ENCODE measurements at places on chromosomes 7 and 10.

GRCh38 chr10:121774813-121775212, 153.0 kb downstream of the ATE1 start:
- no peak for DNase-seq

DNA sequence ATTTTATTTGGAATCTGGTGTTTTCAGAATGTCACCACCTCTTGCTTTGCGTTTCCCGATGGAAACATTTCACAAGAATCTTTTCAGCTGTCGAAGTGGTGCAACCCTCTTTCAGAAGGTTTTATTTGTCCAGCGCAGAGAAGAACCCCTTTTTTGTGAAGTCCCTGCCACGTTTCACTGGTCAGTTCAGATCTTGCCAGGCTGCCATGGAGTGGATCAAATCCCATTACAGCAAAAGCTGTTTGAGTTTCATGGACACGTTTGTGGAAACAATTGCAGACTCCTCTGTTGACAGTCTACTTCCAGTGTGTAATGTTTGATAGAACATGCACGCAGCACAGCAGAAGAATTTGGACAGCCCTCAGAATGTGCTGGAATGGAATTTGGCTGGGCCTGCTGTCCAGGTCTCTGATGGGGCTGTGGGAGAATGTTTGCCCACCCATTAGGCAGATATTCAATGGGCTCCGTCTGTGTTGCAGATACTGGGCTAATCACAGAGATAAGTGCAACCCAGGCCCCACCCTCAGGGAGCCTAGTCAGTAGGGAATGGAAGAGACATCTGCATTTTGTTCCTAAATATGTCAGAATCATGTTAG, 143.2 kb downstream of the GRK5 start:
- DNase-seq: no peak

DNA sequence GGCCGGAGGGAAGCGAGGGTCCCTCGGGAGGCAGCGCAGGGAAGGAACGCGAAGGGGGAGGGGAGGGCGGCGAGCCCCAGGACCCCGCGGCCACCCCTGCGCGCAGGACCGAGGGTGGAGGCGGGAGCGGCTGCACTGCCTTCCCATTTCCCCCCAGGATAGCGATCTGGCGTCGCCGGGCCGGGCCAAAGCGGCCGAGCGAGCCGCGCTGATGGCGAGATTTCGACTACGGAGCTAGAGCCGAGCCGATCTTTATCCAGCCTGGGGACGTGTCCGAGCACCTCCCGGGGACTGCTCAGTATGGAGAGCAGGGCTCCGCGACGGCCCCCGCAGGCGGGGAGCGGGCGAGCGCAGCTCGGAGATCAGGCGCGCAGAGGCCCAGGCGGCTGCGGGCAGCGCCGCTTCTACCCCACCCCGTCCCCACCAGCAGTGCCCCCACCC, 590 bp upstream of the CRTAC1 start:
- DNase-seq: no peak

GRCh38 chr10:52258799-52259425, 55.2 kb upstream of the DKK1 start:
- DNase-seq: no peak

- DNase-seq: no peak
Measured at GRCh38 chr7:38335128-38335491, 61.7 kb upstream of the TARP start.

- DNase-seq: no peak
Measured at GRCh38 chr10:113035732-113036312, 85.8 kb downstream of the TCF7L2 start.

DNA sequence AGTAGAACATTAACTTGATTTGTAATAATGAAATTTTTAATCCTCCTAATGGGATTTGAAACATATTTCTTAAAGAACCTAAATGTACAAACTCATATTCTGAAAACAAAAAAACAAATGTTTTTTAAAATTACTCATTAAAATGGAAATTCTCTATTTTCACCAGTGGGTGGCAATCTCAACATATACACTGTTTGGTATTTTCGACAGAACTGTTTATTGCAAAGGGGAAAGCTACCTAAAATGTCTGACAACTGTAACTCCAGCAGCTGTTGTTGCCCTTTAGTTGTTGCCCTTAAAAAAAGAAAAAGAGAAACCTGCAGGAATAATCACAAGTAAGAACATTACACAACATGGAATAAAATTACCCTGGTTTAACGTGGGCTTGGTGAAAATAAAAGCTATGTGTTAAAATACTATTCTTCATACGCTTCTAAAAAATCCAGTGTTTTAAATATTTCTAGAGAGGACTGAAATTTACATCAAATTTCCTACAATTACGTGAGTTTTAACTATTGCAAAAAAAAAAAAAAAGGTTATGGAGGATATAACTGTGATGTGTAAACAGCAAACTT, 54.5 kb downstream of the COL1A2 start:
- DNase-seq: no peak

GRCh38 chr7:43768201-43768886, 9.9 kb downstream of the BLVRA start:
- DNase-seq: no peak

GRCh38 chr10:9302140-9302746, 1247.8 kb downstream of the GATA3 start:
- no peak for DNase-seq

DNA sequence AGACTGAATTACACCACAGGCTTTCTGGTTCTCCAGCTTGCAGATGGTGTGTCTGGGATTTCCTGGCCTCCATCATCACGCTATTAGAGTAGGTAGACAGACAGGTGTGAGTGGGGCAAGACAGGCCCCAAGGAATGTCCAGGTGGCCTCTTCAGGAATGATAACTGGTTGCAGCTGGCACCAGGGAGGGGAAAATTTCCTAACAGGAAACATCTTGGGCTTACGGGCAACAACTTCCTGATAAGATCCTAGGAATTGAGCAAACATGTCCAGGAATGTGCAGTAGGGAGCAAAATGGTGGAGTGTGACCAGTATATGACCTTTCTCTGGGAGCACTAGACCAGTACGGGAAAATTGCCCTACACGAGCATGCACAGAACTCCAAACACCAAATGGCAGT, 11.3 kb downstream of the XRCC2 start:
- DNase-seq: no peak

- DNase-seq: no peak
Measured at GRCh38 chr10:43045631-43046287, 31.1 kb upstream of the RET start.

DNA sequence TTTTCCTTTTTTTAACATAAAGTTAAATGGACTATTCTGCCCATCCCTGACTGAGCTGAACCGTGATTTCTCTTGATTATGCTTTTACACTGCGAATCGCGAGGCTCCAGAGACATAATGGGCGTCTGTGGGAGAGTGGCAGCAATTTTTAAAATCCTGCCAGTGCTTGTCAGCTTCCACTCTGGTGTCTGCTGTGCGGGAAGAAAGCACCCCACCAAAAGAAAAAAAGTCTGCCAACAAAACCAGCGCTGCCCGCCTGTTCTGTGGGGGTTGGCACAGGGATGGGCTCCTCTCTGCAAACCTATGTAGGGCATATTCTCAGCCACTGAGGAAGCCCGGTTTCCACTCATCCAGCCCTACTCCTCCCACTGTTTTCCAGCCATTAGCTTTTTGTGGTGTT, 592.3 kb upstream of the GALNT17 start:
- DNase-seq: no peak

DNA sequence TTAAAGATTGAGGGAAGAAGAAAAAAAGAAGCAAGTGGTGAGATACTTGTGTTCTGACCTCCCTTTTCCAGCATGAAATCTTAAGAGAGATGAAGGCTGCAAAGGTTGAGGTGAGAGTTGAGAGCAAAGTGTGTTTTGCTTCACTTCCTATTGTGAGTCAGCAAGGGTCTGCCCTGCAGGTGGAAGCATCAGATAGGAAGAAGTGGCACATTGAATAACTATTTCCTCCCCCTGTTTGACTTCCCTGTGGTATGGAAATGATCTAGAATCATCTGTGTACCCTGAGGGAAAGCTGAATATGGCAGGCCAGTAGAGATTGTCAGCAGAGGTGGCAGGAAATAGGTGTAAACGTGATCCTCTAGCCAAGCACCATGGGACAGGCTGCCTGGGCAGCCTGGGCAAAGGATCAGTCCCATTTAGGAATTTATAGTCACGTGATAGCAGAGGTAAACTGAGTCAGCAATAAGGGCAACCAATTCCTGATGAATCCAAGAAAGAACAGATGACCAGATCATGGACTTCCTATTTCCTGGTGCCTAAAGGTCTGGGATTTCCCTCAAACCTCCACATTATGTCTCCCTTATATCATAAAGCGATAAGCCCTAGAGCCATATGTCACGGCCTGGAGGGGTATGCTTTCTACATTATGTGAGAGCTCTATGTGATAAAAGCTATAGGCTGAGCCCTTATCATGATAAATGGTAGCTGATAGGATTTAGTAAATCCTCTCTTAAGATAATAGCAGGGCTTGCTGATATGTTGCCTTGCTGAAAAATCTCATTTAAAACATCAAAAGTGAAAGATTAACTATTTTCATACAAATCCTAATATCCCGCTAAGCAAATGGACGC, 287.0 kb downstream of the MDFIC start:
- DNase-seq: no peak

DNA sequence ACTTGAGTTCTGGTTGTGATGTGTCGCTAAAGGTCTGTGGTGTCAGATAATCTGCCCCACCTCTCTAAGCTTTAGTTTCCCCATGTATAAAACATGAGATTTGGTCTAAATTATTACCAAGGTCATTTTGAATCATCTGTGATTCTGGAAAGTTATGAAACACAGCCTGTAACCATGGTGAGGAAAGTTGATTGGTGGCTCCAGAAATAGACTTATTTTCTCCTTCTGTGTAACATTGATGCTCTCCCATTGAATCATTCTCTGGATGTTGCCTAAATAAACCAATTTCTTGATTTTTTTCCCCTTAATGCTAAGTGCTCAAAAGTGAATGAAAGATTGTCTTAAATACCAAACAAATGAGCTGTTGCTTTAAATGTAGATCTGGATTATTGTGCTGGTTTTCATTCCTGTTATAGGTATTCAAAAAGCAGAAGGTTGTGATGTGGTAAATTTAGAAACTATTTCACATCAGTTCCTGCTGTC, 30.0 kb upstream of the PCGF5 start:
- DNase-seq: no peak

- no peak for DNase-seq
Measured at GRCh38 chr10:86918022-86918471, 39.4 kb downstream of the MMRN2 start.

GRCh38 chr10:130757821-130758489, 553.6 kb downstream of the TCERG1L start:
- DNase-seq: no peak

- DNase-seq: no peak
Measured at GRCh38 chr7:46707973-46708372, 786.9 kb upstream of the IGFBP3 start.

GRCh38 chr7:42347616-42348015, 110.6 kb upstream of the GLI3 start:
- DNase-seq: no peak

DNA sequence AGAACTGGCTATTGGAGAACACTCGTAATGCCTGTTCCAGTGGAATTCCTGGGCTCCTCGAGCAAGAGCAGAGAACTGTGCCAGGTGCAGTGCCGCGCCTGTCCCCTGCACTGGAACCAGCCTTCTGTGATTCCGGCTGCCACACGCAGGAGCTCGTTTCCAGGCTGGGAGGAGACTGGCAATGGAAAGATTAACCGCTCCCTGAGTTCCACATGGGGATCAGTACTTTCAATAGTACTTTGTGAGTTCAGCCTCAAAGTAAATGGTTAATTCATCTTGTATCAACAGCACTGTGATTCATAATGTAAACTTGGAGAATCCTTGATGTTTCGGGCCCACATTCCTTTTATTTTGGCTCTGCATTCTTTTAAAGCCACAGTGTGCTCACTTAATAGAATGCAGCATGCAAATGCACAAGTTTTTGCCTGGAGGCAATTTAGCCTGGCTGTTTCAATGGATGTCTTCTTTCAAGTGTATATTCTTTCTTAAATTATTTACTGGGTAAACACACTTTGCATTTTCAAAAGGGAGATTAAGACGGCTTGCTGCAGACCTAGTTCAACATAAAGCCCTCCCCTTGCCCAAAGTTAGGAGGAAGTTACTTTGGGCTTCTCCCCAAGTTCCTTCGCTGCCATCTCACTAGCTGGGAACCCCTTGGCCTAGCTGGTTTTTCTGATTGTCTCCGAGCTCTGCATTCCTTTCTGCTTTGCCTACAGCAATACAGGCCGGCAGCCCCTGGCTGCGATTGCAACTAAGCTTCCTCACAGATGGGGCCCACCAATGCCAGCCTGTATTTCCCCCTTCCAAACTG, 138.1 kb upstream of the TCF7L2 start:
- DNase-seq: no peak

DNA sequence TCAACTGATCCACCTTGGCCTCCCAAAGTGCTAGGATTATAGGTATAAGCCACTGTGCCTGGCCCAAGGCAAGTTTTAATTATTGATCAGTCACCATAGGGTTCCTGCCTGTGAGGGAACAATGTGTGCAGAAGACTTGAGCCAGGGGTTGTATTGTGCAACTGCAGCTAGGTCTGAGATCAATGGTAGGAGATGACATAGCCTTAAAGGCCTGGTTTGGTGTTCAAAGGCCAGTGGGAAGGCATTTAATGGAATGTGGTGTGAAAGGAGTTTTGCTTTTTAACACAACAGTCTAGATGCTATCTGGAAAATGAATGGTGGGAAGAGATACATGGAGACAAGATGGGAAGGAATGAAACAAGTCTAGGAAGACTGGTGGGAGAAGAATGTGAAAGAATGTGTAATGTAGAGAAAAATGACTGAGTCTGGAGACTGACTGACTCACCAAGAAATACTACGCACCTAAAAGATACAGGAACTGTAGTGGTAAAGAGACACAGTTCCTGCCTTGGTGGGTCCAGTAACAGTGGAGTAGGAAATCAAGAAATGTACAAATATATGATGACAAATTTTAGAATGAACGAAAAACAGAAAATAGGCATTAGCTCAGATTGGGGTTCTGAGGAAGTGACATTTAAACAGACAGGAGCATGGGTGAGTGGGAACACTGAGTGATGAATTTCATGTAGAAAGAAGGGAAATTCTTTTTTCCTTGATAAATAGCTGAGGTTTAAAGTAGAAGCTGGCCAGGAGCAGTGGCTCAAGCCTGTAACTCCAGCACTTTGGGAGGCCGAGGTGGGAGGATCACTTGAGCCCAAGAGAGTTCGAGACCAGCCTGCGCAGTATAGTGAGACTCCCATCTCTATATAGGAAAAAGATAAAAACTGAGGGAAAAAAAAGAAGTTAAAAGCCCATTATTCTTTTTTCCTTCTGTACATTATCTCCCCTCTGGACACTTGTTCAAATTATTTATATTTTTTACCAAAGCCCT, 9.4 kb downstream of the HNRNPF start:
- no peak for DNase-seq

GRCh38 chr7:134028853-134029252, 98.3 kb upstream of the LRGUK start:
- no peak for DNase-seq

DNA sequence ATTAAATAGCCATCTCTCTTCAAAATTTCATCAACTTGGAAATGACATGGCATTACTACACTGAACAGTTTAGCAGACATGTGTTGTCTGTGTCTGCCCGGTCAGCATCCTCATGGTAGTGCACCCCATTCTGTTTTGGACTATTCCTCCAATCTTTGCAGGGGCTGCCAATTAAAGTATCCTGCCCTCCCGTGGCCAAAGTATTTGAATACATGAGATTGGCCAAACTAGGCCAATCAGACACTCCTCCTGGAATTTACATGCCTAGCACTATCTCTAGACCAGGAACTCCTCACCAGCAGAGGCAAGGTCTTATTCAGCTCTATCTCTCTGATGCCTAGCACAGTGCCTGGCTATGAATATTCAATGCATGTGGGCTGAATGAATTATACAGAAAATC, 4.4 kb downstream of the SHTN1 start:
- DNase-seq: no peak

- no peak for DNase-seq
Measured at GRCh38 chr10:76540331-76540730, 1097.3 kb downstream of the KCNMA1 start.

Measured in stimulated activated CD4-positive, alpha-beta T cell treated with anti-CD3 and anti-CD28 coated beads, Interleukin-4, amount 100 ng/mL, for 4 hours (primary cell).